Substantia nigra (tissue), 51 donors: ENCODE measurements at places on chromosomes 16 and 17.

GRCh38 chr16:19753815-19754643 is 36.0 kb downstream of the IQCK start:
- no peak for DNase-seq

DNA sequence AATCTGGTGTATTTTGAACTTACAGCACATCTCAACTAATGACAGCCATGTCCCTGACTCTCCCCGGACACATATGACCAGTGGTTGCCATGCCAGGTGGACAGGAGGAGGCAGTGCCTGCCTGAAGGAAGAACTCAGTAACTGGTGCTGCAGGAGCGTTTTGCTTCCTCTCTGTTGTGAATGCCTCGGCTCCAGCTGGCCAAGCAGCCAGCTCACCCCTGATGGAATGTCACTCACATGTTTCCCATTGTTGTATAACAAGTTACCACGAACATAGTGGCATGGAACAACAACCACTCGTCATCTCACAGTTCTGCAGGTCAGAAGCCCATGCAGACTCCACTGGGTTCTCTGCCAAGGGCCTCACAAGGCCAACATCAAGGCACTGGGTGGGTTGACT is 20.1 kb upstream of the IRF8 start:
- no peak for DNase-seq

DNA sequence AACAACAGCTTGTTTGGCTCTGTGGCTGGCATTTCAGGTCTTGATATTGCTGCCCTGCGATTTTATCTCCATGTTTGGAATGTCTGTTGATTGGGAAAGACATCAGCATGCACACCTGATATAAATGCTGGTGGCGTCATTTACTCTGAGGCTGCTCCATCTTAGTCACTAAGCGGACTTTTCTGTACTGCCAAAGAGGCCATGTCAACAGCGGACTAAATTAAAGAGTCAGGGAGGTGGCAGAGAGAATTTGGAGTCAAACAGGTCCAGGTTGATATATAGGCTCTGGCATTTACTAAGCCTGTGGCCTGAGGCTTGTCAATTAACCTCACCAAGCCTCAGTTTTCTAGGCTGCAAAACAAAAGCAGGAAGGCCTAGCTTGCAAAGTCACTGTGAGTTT is 6.2 kb downstream of the RBFOX1 start:
- DNase-seq: no peak

DNA sequence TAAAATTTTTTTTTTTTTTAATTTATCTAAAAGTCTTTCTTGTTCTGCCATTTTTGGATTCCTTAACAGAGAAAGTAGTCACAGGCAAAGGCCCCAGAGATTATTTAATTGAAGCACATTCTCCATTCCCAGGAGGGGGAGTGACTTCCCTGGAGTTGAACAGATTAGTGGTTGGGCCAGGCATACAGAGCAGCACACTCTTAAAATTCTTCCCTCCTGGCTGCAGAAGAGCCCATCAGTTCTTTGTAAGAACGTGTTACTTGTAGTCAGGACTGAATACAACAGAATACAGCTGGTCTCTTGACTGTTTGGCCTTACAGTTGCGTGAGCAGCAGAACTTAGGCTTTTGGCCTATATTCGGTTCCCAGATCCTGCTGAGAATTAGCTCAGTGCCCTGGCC is 1.8 kb downstream of the ALKBH5 start:
- no peak for DNase-seq

- no peak for DNase-seq
Observed at GRCh38 chr16:85221771-85222154, 109.5 kb upstream of the CIBAR2 start.

GRCh38 chr17:62860962-62861873 is 53.1 kb upstream of the MARCHF10 start:
- DNase-seq: no peak
